ENCODE measurements at places on chromosomes 1 and 21.

- DNase-seq, result no peak
Measured at GRCh38 chr1:87588495-87588894, 259.8 kb downstream of the LMO4 start.

GRCh38 chr1:231558708-231559185 lies 30.3 kb downstream of the TSNAX start:
- DNase-seq, result no peak

GRCh38 chr1:29832471-29832870 lies 596.1 kb downstream of the PTPRU start:
- no peak for DNase-seq

DNA sequence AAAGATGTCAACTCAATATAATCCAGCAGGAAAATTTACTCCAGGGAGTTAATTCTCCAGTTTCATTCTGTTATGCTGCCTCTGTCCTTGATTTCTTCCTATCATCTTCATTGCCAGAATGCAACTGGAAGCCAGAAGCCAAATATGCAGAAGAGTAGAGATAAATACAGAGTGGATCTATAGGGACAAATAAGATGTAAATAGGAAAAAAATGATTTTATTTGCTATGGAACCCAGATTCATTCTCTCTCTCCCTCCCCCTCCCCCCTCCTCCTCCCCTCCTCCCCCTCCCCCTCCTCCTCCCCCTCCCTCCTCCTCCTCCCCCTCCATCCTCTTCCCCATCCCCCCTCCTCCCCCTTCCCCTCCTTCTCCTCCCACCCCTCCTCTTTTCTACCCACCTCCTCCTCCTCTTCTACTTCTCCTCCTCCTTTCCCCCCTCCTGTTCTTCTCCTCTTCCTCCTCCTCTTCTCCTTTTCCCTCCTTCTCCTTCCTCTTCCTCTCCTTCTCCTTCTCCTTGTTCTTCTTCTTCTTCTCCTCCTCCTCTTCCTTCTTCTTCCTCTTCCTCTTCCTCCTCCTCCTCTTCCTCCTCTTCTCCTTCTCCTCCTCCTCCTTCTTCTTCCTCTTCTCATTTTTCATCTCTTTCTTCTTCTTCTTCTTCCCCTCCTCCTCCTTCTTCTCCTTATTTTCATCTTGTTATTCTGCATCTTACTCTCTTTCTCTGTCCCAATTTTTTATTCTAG lies 306.4 kb downstream of the NUF2 start:
- DNase-seq, result no peak

GRCh38 chr21:31156662-31157061 lies 118.4 kb upstream of the KRTAP19-8 start:
- DNase-seq, result no peak
